ENCODE measurements at places on chromosomes 5 and 9.

DNA sequence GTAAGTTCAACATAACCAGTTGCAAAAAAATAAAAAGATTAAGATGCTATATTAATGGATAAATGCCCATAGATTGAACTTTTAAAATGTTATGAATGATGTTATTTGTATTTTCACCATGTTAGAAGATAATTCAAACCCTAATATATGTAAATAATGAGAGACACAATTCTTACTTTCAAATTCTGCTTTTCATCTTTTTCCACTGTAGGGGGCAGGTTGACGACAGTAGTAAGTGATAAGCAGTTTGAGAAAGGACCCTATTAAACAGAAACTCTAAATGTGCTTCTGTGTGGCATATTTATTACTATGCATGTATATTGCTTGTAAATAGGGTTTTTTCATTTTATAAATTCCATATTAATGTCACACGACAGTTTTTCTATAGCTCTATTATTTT lies 591.1 kb downstream of the SEMA5A start:
- no peak for DNase-seq

GRCh38 chr5:173340451-173340850 lies 12.2 kb upstream of the STC2 start:
- DNase-seq, result no peak

GRCh38 chr9:27204578-27204977 lies 92.4 kb downstream of the EQTN start:
- DNase-seq, result no peak

DNA sequence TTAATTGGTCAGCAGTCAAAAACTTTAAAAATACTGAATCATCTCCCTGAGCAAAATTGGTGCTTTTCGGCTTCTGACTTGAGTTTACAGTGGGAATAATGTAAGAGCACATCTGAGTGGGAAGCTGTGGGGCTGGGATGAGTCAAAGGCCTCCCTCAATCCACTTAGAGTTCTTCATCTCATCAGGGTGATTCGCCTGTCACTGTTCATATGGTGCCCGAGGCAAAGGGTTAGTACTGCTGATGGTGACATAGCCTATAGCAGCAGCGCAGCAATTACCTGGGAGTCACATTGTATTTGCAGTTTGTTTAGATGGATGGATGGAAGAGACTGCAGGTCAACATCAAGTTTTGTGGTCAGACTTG lies 113.8 kb upstream of the ZNF608 start:
- no peak for DNase-seq

GRCh38 chr9:88852794-88853193 lies 138.5 kb upstream of the S1PR3 start:
- DNase-seq, result peak; percentile 82

DNA sequence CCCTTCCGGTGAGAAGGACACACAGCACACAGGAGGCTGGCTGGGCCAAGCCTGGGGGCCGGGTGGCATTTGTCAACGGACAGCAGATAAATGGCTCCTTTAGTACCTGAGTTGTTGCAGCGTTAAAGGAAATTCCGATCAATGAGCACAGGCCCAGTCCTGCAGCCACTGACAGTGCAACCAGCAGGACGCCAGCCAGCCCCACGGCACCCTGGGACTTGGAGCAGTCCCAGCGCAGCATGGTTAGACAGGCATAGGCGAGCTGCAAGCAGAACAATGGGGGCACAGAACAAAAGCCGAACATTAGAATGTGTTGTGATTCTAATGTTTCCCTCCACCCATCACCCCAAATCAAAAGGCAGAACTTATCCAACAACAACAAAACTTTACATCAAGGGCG lies 39.3 kb downstream of the PTCH1 start:
- DNase-seq, result no peak

DNA sequence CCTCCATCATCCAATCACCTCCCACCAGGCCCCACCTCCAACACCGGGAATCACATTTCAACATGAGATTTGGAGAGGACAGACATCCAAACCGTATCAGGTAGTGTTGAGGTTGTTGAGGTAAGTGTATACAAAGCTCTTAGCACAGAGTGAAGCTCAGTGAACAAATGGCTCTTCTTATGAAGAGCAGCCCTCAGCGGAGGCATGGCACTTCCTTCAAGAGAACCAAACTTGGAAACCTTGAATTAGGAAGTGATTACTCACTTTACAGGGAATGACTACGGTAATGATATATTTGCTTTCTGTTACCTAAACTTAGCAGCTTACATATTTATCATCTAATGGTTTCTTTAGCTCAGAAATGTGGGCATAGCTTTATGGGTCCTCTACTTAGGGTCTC lies 92.8 kb downstream of the IQGAP2 start:
- DNase-seq, result no peak

DNA sequence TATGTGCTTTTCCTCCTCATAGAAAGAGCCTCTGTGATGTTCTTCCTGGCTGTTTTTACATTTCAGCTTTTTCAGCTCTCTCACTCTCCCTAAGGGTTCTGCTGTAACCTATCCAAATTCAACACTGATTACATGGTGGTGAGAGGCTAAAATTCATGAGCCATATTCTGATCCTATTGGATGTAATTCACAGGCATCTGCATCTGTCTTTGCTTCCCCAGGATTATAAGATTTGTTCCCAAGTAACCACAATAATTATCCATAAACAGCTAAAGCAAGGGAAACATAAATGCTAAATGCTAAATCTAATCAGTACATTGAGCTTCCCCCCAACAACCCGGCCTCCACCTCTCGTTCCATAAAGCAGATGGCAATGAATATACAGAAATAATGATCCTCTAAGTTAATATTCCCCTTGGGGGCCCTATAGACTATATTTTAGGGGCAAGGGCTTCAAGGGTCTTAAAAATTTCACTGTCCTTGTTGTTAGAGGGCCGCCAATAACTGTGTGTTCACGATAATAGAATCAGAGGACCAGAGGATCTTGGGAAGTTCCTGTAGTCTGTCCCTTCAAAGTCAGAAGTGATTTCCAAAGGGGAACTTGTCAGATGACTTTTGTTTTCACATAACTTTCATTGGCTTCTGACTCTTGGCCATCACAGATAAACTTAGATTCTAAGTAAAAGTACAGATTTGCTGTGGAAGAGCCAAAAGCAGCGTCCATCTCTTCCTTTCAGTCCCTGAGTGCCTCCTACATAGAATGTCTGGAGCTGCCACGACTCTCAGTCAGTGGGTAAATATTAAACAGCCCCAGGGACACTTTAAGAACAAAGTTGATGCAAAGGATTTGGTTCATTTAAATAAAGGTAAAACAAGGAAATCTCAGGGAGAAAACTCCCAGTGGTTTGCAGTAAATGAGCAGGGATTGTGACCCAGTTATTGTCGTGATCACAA lies 125.6 kb downstream of the ALDH1A1 start:
- DNase-seq, result no peak

DNA sequence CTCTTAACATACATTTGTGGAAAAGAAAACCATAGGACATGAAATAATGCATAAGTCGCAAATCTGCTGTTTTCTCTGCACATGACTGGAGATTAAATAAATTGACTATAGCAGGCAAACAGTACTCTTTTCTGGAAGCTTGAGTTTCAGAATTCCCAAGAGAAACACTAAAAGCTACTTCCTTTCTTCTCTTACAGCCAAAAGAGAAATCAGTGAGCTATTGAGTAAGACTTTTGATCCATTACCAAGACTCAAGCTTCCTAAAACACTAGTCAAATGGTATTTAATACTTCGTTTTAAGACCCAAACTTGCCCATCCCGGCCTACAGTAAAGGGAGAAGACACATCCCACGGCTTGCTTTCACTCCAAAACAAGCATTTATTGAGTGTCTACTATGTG lies 335.8 kb upstream of the PUM3 start:
- no peak for DNase-seq

DNA sequence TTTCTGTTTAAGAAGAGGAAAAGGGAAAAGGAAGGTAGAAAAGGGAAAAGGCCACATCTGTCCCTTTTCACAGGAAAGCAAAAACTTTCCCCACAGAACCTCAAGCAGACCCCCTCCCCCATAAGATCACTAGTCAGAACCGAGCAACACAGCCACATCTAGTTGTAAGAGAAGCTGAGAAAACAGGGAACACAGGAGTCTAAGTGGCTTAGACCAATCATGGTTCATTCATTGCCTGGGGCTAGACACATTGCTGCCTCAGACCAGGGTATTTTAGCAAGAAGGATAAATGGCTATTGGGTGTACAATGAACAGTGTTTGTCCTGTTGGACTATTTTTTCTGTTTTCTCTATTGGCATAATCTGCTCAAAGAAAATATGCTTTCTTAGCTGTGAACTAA lies 98.0 kb downstream of the ARL15 start:
- DNase-seq, result no peak

DNA sequence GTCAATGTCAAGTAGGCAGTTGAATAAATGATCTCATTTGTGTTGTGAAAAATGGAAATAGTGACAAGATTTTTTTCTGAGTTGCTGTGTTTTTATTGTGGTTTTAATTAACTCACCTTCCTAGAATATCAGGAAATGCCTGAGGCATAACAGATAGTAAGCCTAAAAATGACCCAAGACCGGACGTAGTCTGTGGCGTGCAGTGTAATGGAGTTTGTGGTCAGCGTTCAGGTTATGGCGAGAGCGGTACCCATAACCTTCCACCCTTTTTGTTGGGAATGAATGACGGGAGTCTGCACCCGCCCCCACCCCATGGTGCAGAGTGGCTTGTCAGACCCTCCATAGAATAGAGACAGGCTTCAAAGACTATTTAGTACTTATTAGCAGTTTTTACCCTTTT lies 119.3 kb downstream of the GALNT10 start:
- no peak for DNase-seq

- no peak for DNase-seq
Observed at GRCh38 chr5:76947082-76947503, 5.8 kb upstream of the CRHBP start.

- DNase-seq, result no peak
Observed at GRCh38 chr5:166991601-166992000, 1299.8 kb upstream of the WWC1 start.

DNA sequence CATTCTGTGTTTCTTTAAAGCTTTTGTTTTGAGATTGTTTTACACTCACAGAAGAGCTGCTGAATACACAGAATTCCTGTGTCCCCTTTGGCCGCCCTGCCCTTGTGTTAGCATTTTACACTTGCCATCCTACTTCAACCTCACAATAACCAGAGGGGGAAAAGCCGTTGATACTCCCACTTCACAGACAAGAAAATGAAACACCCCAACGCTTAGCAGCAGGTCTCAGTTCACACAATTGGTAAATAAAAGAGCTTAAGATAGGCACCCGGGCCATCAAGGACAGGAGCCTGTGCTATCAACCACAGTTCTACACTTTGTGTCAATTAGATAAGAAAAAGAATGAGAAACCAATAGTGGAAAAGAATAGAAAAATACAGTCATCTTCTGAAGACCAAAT lies 178.0 kb downstream of the SYK start:
- DNase-seq, result no peak

DNA sequence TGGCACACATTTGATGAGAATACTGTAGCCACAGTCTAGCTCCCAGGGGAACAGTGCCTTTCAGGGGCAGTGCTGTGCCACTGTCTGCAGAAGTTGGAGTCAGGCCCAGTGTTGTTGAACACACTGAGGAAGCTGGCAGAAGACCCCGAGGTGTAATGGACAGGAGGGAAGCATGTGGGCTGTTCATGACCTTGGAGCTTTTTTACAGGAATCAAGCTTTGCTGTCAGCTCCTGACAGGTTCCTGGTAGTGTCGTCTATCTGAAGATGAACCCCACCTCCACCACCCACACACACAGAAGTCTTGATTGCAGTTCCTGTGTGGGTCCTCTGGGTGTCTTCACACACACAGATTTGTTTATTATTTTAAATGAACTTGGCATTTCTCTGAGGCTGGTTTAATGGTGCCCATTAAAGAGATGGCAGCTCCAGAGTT lies 40.3 kb upstream of the TNFAIP8 start:
- DNase-seq, result peak; percentile 67

GRCh38 chr5:15933259-15934207 lies 246.1 kb downstream of the MARCHF11 start:
- DNase-seq, result no peak

DNA sequence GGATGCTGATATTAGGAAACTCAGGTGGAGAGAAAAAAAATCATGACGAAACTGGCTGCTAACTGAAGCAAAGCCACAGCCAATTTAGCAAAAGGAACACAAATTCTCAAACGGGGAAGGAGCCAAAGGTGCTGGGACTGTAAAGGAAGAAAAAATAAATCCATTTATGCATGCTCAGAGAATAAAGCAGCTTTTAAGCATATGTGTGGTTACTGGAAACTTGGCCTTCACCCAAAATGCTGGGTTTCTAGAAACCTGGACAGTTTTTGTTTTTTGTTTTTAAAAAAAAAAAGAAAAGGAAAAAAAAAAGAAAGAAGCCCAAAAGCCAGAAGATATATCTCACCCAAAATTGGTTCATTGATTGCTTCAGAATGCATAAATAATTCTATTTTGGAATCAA lies 8.0 kb downstream of the WHRN start:
- no peak for DNase-seq

GRCh38 chr9:130537346-130538050 lies 41.9 kb upstream of the FUBP3 start:
- DNase-seq, result no peak

GRCh38 chr5:96807075-96807654 lies 580 bp downstream of the ERAP1 start:
- peak; percentile 70 for DNase-seq

DNA sequence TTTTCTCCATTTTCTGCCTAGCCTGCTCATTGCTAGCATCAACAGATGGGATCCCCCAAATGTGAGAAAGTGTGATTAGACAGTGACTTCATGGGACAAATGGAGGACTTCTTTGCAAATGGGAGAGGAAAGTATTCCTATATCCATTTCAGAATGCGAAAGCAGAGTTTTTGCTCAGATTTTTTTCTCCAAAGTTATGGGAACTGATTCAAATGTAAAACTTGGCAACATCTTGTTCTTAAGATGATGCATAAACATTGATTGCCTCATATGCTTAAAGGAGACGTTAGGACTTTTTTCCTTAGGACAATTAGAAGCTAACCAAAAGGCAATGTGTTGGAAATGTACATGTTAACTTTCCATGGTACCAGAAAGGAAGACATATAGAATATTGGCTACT lies 704.3 kb upstream of the ZNF608 start:
- DNase-seq, result no peak

DNA sequence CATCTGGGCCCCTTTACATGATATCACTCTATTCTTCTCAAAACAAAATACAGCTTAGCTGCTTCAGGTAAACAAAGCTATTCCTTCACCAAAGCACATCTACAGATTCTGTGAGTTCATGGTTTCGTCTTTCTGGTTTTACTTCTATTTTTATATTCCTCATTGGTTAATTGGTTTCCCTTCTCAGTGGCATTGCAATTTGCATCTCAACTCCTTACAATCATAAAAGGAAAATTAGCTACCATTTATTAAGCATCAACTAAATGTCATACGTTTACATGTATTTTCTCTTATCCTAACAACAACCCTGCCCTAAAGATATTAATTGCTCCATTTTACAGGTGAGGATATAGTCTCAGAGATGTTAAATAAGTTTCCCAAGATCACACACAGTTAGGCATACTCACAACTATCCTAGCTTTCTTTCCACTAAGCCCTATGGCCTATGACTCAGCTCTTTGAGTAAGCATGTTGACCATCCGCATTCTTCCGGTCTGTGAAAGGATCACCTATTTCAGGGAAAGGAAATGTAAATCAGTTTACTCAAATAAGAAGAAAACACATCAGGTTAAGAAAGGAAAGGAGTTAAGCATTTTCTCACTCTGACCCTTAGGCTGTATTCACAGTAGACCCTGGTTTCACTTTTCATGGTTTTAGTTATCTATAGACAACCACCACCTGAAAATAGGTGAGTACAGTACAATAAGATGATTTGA lies 146.1 kb downstream of the CAAP1 start:
- DNase-seq, result peak; percentile 71
